Activated naive CD4-positive, alpha-beta T cell treated with Interleukin-2 at 50 U/mL for 16 hours (primary cell): ENCODE measurements at places on chromosomes 6 and 20.

- DNase-seq, result no peak
Measured at GRCh38 chr20:10864076-10864672, 190.4 kb upstream of the JAG1 start.

DNA sequence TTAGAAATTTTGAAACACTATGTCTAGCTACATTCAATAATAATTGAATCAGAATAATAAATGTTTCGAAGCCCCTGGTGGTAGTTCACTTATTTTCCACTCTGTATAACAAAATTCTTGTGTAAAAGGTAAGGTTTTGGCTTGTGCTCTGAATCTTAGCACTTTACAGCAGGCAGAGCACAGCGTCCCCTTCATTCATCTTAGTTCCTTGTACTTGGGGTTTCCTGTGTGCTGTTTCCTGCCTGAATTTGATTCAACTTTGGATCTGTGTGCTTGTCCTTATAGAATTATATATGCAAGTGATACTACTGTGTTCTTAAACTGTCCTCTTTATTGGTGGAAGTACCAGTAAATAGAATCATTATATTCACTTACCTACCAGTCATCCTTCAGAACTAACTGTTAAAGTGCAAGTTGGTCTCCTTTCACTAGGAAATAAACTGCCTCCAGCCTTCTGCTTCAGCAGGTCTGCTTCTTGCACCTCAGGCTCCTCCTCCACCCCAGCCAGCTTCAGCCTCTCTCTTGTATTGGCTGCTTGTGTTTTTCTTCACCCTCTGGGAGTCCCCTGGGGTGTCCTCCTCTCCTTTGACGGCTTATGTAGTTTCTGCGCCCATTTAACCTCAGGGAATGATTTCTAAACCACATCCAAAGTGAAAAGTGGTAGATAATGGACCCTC lies 28.8 kb upstream of the TULP4 start:
- DNase-seq, result no peak

- DNase-seq, result no peak
Measured at GRCh38 chr20:48148020-48148419, 362.7 kb upstream of the SULF2 start.

DNA sequence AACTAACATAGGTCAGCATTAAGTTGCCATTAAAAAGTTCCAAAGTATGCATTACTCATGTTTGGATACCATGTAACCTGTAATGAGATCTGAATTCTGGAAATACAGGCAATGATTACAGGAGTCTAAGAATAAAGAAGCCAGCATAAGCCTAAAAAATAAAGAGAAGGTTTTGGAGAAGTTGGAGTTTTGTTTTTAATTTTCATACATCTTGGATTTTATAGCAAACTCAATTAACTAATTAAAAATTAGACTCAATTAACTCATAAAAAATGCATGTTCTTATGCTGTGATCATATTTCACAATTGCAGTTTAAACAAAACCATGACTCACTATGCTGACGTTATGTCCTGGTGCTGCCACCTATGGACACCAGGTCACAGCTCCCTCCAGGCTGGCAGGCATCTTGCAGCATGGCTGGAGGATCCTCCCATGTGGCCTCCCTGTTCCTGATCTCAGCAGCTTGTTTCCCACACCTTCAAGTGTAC lies 648.8 kb upstream of the AGPAT4 start:
- no peak for DNase-seq

DNA sequence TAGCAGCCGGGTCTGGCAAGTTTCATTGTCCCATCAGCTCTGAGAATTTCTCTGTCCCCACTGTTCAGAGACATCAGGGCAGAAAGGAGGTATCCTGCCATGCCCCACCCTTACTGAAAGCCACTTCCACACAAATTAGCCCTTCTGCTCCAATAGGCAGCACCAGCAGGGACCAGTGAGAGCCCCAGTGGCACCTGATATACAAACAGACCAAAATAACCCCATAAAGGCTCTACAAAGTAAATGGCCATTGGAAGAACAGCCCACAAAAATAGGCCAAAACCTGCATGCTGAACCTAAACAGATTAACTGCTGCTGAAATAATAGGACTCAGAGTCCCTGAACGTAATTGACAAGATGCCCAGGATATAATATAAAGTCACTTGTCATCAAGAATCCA lies 199.9 kb downstream of the TMEM200A start:
- no peak for DNase-seq

- DNase-seq, result no peak
Measured at GRCh38 chr6:162671580-162672165, 55.9 kb downstream of the PRKN start.

GRCh38 chr20:2293971-2294370 lies 1.8 kb upstream of the TGM3 start:
- no peak for DNase-seq

GRCh38 chr6:139325125-139325524 lies 33.3 kb upstream of the TXLNB start:
- no peak for DNase-seq

- DNase-seq, result no peak
Measured at GRCh38 chr20:61482901-61483300, 230.8 kb downstream of the CDH4 start.

GRCh38 chr20:1783245-1783644 lies 112.0 kb upstream of the SIRPA start:
- DNase-seq, result no peak

GRCh38 chr20:44204156-44204831 lies 6.3 kb downstream of the OSER1 start:
- no peak for DNase-seq

DNA sequence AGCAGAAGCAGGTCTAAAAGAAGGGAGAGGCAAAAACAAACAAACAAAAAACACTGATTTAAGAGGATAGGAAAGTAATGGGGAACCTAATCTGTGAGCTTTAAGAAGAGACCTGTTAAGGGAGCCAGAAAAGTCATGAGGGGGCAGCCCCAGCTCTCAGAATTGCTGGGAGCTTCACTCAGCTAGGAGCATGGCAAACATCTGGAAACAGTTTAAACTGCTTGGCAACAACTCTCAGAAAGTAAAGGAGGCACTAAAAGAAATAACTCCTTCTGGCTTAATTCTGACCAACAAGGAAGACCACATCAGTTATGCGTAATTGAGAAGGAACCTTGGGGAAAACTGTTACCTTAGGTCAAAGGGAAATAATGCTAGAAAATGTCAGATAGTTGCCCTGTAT lies 121.4 kb downstream of the LAMP5 start:
- DNase-seq, result no peak
